Hair follicular keratinocyte (primary cell): ENCODE measurements at places on chromosomes 13 and 19. TPM values are rescaled to one million over a fixed set of nuclear protein-coding genes. Genes with fewer than 3 reads are reported as not detected.

The SULT2A1 gene
- not detected in 2 replicates for total RNA-seq

The ICAM3 gene
- 1.6 and 5.7 TPM in 2 replicates for total RNA-seq

The TMEM190 gene
- not detected in 2 replicates for total RNA-seq

The CRTC1 gene
- total RNA-seq, result 0.80 and 3.0 TPM in 2 replicates

The NKPD1 gene
- 1.1 and 2.1 TPM in 2 replicates for total RNA-seq

The CALR gene
- total RNA-seq, result 1,822 and 2,213 TPM in 2 replicates

The CYP4F22 gene
- 0.08 TPM in 2 replicates for total RNA-seq

The ELANE gene
- total RNA-seq, result not detected in 2 replicates

The FFAR2 gene
- not detected in 2 replicates for total RNA-seq

The BCAM gene
- 35.2 and 40.1 TPM in 2 replicates for total RNA-seq

The PRR20E gene
- not detected in 2 replicates for total RNA-seq

The CEACAM4 gene
- not detected in 2 replicates for total RNA-seq

The C1QTNF9 gene
- total RNA-seq, result not detected in 2 replicates

The PALM3 gene
- total RNA-seq, result not detected in 2 replicates

The PABPC3 gene
- total RNA-seq, result 0.04 TPM in 1 of 2 replicates, not detected in the other

The GDF15 gene
- 2.2 and 30.3 TPM in 2 replicates for total RNA-seq

The PRR20D gene
- total RNA-seq, result not detected in 2 replicates

The MBD3L3 gene
- total RNA-seq, result not detected in 2 replicates

The LRRC63 gene
- not detected in 2 replicates for total RNA-seq

The ZNF610 gene
- total RNA-seq, result 0.70 and 2.6 TPM in 2 replicates

The ZNF283 gene
- total RNA-seq, result 2.6 and 4.8 TPM in 2 replicates
